ENCODE measurements at places on chromosomes 12 and 14.

GRCh38 chr12:54439521-54440255, 20.6 kb upstream of the ITGA5 start:
- DNase-seq = peak; percentile 49

GRCh38 chr12:119673634-119674033, 5.7 kb downstream of the PRKAB1 start:
- DNase-seq = peak; percentile 25

DNA sequence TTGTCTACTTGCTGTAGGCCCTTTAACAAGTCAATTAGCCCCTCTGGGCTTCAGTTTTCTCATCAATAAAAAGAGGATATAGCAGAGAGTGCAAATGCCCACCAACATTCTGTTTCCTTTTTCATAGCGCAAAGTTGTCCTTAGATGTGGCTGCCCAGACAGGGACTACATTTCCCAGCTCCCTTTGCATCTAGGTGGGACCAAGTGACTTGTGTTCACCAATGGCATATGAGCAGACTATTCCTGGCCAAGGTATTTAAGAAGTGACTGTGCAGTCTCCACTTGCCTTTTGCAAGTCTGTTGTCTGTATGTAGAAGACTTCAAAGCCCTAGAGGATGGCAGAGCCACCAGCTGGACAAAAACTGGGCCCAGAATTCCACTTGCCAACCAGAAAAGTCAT, 59.7 kb downstream of the DAO start:
- DNase-seq = peak; percentile 36

DNA sequence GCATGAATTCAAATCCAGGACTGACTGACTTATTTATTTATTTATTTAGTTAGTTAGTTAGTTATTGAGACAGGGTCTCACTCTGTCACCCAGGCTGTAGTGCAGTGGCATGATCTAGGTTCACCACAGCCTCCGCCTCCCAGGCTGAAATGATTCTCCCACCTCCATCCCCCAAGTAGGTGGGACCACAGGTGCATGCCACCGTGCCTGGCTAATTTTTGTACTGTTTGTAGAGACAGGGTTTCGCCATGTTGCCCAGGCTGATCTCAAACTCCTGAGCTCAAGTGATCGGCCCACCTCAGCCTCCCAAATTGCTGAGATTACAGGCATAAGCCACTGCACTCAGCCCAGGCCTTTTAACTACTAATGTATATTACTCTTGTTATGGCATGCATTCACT, 36.0 kb downstream of the BTG1 start:
- DNase-seq = no peak

DNA sequence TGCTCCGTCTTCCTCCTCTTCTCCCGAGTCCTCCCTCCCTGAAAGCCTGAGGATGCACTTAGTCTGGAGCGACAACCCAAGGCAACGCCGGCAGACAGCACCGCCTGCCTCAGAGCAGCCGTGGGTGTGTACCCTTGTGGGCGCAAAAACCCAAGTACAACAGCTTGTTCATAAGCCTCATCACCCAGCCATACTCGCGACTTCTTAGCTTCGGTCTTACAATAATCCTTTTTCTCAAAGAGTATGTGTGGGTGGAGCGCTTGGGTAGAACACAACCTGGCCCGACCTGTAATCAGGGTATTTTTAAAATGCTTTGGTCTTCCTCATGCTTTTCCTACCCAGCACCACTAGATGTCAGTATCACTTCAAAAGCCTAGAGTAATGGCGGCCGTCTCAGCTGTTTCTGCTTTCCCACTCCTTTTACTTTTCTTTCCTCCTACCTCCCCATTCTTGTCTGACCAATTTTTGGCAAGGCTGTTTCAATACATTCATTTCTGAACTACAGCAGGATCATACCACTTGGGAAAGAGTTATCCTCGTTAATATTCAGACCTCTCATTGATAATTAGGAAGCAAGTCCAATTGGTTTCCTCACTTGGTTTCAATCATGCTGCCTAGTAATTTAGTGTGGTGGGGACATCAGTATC, 198.9 kb downstream of the EPS8 start:
- DNase-seq = peak; percentile 75

- no peak for DNase-seq
Measured at GRCh38 chr14:64563696-64564095, 13.9 kb downstream of the PPP1R36 start.

- DNase-seq = no peak
Measured at GRCh38 chr14:85085981-85086380, 444.0 kb upstream of the FLRT2 start.

DNA sequence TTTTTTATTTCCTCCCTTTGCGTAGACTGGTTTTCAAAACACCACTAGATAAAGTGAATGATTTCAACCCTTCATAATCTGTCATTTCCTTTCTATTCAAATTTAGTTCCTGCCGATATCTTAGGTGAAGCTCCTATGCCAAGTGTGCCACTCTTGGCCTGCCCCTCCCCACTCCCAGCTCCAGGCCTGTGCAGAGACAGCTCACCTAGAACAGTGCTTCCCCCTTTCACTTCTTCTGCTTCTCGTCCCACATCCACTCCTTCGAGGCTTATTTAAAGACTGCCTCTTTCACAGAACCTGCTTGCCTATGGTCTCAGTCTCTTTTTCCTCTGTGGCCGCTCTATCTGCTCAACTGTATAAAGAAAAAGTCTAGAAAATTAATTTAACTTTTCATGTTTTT, 473.8 kb downstream of the RAD51B start:
- DNase-seq = no peak

GRCh38 chr14:76101391-76102379, 50.0 kb upstream of the GPATCH2L start:
- no peak for DNase-seq

DNA sequence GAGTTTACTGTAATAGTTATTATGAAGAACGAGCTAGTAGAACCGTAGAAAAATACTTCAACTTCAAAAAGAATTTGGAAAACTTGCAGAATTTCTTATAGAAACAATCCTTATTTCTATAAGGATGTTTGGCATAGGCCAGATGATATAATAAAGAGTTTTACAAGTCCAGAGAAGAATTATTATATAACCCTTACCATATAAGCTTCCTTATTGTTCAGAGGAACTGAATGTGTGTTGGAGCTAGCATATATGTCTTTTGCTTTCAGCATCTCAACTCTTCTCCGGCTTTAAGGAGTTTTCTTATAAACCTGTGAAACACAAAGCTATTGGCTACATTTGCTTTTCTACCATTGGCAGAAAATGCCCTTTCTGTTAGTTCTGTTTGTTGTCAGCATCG, 178.0 kb upstream of the E2F7 start:
- DNase-seq = no peak

- no peak for DNase-seq
Measured at GRCh38 chr12:31034372-31034771, 39.3 kb upstream of the DDX11 start.

- DNase-seq = no peak
Measured at GRCh38 chr14:78983126-78983525, 813.0 kb downstream of the NRXN3 start.

DNA sequence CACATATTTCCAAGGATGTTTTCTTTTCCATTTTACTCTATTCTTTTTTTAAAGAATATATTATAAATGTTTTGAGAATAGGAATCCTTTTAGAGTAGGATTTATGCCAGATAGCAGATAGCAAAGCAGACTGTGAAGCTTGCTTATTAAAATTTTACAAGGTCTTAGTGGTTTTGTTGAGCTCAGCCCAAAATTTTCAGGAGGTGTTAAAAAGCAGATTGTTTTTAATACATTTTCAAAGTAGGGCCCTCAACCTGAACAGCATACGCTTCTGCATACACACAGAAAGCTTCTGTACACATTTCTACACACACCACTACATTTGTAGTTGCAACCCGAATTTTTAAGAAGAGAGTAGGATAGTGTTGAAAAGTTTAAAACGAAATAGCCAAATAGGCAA, 151.0 kb downstream of the EPS8 start:
- DNase-seq = no peak

All from activated CD4-positive, alpha-beta T cell treated with anti-CD3 and anti-CD28 coated beads, Interleukin-2, Interleukin-6, amounts not matched to agents 100 ng/mL and 50 ng/mL, durations not matched to agents 16 hours and 8 hours (primary cell).